Cortex of kidney (tissue), 1 donor: ENCODE measurements at places on chromosomes 16 and 17.

GRCh38 chr16:53752560-53752959, 48.6 kb downstream of the FTO start:
- DNase-seq: no peak

- no peak for DNase-seq
These were observed 75.0 kb downstream of the MMD start for GRCh38 chr17:55346658-55347057.

DNA sequence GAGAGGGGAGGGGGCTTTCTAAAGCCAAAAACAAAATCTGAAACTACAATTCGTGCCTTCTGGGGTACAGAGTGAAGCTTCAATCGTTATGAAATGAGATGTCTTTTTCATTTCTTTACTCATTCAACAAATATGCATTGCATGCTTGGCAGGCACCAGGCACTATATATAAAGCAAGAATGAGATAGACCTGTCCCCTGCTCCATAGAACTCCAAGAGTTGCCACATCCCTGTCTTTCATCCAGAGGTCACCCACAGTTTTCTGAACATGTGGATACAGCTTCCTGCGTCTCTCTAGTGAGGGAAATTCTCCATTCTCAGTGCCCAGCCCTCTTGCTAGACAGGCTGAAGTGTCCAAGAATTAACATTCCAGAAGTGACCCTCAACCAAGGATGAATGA, 343.2 kb upstream of the MAF start:
- DNase-seq: no peak

GRCh38 chr17:21072745-21073197, 30.0 kb upstream of the USP22 start:
- DNase-seq: no peak

DNA sequence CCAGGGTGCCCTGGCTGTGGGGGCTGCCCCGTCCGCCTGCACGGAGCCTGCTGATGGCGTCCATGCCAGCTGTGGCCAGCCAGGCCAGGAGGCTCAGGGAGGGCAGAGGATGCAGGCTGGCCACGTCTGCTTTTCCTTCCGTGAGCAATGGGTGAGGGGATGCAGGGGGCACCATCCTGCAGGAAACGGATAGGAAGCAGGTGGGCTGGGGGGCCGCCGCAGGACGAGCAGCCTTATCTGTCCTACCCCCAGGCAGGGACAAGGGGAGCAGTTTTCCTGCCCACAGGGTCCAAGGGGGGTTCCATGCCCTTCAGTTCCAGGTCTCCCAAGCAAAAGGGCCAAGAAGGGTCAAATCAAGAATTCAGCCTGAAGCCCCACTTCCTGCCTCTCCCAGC, 6.8 kb downstream of the DUS1L start:
- no peak for DNase-seq

GRCh38 chr17:77959126-77959925, 823 bp downstream of the TNRC6C start:
- no peak for DNase-seq

DNA sequence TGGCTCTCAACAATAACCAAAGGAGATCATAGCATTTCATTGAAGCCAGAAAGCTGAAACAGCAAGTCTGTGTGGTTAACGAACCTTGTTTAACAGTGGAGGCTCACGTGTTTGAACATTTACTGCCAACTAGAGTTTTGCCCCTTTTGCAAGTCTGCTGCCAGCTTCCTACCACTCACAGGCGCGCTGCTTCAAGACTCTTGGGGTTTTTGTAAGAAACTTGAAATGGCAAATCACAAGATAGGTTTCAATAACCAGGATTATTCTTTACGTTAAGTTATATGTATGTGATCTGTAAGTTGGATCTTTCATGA, 1.2 kb downstream of the SNTB2 start:
- no peak for DNase-seq

- no peak for DNase-seq
These were observed 92.2 kb downstream of the SOCS1 start for GRCh38 chr16:11163761-11164261.

DNA sequence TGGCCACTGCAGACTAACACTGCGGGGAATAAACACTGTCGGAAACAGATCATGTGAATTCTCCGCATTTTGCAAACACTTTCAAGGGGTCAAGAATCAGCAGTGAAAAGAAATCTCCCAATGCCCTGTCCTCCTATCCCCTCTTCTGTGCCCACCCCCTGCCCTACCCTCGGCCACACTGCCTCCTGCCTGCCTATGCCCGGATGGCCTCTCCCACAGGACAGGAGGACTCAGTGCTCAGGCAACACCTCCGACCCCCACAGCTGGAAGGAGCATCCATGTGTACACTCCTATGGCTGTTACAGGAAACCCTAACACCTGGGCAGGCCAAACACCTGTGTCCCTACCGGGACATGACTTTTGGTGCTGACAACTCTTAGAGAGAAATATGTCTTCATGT, 24.5 kb downstream of the FBXO31 start:
- no peak for DNase-seq

DNA sequence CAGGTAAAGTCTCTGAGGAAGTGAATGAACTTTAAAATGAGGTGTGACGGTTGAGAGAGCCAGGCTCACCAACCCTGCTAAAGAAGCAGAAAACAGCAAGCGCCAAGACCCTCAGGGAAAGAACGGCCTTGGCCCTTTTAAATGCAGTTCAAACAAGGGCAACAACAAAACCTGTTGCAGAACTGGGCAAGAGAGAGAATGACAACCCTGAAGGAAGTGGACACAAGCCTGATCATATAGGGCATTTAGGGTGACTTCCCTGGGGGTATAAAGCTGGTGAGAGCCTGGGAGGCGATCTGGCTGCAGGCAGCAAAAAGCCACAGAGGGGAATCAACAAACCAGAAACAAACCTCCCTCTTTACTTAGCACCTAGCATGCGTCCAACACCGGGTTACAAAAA, 1.0 kb downstream of the CPPED1 start:
- DNase-seq: no peak

DNA sequence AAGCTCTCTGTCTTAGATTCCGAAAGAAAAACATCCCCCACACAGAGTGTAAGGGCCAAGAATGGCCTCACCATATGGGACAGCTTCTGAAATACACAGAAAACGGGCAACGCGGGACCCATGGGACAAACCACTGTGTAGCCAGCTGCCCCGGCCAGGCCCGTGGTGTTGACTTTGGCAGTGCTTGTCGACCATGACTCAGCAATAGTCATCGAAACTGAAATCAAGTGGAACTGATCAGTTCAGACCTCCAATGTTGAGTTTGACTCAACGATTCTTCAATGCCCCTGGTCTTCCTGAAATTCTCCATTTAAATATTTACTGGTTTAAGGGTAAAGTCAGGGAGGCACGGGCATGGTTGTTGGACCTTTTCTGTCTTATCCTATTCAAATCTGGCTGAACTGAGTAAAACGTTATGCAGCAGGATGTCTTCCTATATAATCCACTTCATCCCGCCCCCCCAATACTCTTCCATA, 27.5 kb downstream of the ZFHX3 start:
- no peak for DNase-seq

- DNase-seq: no peak
These were observed at the start of gene ICAM2 for GRCh38 chr17:64020056-64020766. Gene ICAM2, minus strand, starts transcription at chr17:64020633. Its CDS starts 13,942 bp downstream, at chr17:64006691.

GRCh38 chr17:58960068-58960467, 146.6 kb downstream of the TRIM37 start:
- no peak for DNase-seq

DNA sequence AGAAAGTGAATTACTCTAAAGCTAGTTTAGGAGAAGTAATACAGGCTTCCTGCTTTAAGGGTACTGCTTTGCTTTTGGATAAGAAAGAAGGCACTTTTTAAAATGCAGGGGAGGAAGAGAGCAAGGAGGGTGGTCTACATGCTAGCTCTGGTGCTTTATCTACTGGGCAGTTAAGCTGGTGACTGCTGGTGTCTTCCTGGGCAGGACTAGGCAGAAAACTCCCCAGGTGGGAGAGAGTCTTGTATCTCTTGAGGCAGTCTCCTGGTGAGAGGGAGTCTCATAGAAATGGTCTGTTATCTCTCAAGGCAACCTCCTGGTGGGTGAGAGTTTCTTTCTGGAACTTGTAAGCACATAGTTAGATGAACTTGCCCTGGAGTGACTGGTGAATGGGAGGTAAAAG, 953.9 kb upstream of the GOT2 start:
- DNase-seq: no peak

GRCh38 chr17:8221663-8222379, 11.4 kb upstream of the AURKB start:
- DNase-seq: no peak

GRCh38 chr17:39919087-39919683, 750 bp upstream of the GSDMB start:
- no peak for DNase-seq

GRCh38 chr16:86497551-86498021, 12.7 kb upstream of the FOXF1 start:
- DNase-seq: no peak

DNA sequence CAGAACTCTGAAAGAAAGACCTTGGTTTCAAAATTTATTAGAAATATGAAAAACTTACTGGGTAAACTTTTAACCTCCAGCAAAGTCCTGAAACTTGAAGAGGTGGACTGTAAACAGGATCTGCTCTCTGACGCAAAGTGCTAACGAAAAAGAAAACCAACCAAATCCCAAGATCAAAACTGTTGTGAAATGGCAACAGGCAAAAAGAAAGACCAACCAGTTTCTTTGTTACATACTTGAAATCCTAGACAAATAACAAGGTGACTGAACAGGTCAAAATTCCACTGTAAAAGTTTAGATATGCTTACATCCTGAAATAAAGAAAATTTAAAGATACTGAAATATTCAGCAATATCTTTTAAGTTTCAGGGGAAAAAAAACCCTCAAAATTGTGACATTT, 44.2 kb downstream of the TRIM37 start:
- no peak for DNase-seq

DNA sequence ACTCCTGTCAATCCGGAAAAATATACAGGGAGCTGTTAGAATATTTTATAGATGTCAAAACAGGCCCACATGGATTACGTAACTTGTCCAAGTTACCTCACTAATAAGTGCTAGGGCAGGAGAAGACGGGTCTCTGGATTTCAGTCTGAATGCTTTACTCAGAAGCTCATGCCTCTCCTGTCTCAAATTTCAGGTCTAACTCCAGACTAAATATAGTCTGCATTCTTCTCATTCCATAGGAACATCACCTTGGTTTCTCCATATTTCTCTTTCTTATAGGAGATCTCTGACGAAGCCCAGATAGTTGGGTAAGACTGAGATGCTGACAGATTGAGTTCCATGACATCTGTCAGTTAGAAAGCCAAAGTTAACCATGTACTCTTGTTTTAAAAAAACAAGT, 174.2 kb downstream of the STX8 start:
- no peak for DNase-seq

DNA sequence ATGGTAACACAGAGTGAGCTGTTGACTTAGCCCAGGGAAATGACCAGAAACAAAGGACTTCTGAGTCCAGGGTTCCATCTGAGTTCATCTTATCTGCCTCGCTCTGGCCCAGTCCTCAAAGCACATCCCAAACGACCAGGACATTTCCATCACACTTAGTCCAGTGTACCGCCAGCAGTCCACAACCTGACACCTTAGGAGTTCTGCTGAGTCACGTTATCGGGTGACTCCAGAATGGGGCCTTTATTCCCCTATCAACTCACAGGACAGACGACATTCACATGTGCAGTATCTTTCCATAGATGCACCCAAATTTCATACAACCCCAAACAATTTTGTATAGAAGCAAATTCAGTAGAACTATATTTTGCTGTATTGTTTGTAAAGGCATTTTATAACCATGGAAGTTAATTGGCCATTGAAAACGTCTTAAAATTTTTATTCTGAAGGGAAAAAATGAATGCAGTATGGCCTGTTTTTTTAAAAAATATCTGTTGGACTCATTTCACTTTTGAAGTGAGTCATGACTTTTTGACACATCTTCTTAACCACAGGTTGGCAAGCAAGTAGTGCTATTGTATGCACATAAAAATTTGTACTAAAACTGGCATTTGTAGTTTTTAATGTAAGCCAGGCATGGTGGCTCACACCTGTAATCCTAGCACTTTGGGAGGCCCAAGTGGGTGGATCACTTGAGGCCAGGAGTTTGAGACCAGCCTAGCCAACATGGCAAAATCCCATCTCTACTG, 46.3 kb downstream of the ZNF18 start:
- DNase-seq: no peak

DNA sequence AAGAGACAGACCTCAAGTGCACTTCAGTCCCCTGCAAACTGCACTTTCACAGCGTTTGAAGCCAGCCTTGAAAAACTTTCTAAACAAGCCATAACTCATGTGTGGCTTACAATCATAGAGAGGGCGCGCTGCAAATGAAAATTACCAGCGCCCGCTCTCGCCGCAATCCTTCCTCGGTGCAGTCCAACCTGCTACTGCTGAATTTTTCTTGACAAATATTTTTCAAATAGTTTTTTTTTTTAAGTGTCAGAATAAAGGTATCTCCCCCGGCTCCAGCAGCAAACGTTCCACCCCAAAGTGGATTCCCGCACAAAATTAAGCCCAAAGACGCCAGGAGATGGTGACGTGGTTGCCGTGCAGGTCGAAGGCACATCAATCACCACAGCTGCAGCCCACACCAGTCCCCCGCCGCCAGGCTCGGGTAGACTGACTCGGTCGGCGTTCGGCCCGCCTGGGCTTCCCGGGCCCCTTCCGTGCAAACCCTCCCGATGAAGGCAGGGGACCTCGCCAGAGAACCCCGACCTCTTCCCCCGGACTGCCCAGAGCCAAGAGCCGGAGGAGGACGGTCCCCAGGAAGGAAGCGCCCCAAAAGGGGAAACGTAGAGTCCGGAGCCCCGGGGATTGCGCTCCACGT, 630 bp downstream of the GRB2 start:
- no peak for DNase-seq

- no peak for DNase-seq
These were observed 1.8 kb downstream of the NKD1 start for GRCh38 chr16:50550035-50550434.

DNA sequence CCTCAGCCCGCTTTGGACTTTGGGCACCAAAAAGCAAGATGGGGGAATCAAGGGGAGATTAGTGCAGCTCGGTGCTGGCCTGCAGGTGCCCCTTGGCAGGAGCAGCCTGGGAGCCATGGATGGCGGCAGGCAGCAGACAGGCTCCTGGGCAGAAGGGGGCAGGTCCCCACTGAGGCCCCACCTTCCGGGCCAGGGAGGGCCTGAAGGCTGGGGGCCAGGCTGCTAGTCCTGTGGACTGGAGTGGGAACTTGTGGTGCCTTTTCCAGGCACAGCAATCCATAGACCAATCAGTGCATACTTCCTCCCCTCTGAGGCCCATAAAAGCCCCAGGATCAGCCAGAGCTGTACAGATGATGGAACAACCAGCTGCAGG, 64.0 kb downstream of the USP32 start:
- no peak for DNase-seq

- DNase-seq: no peak
These were observed 1.0 kb downstream of the SRCIN1 start for GRCh38 chr17:38604479-38605403.

DNA sequence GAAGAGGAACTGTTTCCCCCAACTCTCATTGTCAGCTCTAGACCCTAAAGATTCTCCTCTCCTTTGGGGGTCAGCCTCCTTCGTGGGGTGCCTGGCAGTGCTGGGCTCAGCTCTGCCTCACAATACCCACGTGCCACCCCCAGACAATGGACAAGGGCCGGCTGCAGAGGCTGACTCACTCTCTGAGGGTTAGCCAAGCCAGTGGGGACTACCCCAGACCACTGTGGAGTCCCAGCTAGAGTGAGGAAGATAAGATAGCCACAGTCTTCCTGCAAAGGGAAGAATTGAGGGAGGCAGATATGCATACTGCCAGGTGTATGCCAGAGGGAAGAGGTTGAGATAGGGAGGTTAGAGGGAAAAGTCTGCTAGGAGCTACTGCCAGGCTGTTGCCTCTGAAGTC, 13.5 kb upstream of the MTMR4 start:
- DNase-seq: no peak
